ENCODE measurements at places on chromosomes 4 and X.
A peak's percentile ranks its signal among the peaks of the same experiment; 100 is the strongest.

DNA sequence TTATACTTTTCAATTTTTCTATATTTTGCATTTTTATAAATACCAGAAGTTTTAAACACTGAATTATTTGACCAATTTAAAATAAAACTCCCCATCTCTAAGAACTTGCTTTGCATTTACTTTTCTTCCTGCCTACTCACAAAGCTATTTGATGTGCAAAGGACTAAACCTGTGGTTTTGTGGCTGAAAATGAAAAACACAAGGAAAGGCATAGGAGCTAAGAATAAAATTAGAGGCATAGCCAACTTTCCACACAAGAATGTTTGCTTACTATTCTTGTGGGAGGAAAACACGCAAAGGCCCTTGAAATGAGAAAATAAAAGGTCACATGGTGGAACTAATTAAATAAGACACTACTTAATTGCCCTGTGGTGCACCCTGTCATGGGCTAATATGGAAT is 221.2 kb downstream of the KLHL13 start:
- no peak for DNase-seq

GRCh38 chr4:3689576-3690550 is 76.3 kb upstream of the ADRA2C start:
- DNase-seq, result no peak

DNA sequence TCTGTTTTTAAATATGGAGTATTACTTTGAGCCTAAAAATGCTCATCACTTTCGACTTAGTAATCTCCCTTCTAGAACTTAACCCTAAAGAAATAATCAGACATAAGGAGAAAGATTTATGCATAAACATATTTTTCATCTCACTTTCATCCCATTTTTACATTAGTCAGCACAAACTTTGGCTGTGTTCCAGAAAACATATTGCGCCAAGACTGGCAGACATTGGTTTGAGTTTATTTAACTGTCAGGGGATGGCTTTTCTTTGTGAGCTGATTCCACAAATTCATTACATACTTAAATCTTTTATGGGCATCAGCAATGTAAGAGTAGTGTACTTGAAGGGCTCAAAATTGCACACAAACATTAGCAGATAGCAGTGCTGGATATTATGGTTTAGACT is 23.7 kb downstream of the MAOA start:
- DNase-seq, result peak; percentile 15

DNA sequence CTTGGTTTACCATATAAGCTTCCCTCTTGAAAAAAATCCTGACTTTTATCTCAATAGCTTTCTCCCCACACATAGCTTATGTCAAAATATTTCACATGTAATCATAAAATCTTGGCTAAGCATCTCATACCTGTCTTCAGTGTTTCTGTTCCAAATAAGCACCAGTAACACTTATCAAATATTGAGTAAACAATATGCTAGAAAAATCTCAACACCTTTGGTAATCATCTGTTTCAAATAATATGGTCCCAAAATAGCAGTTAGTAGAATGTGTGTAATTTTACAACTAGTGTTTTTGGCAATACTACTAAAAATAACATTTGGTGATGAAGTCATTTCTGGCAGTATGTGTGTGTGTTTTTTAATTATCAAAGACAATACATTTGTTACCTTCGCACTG is 2138.2 kb downstream of the PCDH7 start:
- no peak for DNase-seq

DNA sequence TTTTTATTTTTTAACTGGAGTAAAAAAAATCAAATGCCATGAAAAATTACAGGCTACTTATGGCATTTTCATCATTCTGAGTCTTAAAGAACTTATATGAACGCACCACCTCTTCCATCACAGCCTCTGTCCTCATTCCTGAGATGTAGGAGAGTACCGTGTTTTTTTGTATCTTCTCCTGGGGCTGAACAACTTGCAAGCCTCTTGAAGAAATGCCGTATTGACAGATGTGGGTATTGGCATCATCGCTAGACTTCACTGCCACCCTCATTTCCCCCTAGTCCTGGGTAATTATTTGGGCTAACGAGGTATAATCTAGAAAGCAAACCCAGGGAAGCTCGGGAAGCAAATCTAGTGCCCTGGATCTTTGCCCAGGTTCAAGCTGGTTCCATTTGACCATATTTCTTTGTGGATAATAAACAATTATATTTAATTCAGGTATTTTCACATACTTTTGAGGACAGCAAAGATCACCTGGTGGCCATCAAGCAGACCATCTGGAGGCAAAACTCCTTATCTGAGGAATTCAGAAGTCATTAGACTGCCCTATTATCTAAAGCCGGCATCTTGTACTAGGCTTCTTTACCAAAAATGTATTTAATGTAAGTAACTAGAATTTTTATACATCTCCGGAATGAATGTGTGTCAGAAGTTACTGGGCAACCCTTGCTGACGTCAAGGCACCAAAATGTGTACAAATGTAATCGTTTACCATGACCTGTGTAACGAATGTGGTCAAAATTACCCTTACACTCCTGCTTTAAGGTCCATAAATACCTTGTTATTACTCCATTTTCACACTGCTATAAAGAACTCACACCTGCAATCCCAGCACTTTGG is 55.9 kb upstream of the WDR19 start:
- DNase-seq, result no peak

GRCh38 chr4:1959104-1959384 is 49.7 kb downstream of the NELFA start:
- no peak for DNase-seq

DNA sequence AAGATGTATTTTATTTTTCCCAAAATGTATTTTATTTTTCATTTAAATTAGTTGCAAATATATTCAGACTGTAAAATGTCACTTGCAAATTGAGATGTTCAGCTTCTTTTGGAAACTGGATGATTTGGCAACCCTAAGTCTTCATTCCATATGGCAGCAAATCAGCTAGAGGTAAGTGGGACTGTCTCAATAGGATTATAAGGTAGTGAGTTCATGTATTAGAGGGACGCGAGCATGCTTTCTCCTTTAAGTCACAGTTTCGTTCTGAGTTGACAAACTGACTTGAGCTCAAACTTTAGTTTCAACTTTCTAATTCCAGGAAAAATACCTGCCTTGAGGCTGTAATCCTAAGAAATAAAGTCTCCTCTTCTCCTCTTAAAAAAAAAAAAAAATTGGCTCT is 44.2 kb upstream of the TMEM131L start:
- no peak for DNase-seq

GRCh38 chrX:24243188-24243587 is 70.7 kb downstream of the SUPT20HL2 start:
- DNase-seq, result no peak

DNA sequence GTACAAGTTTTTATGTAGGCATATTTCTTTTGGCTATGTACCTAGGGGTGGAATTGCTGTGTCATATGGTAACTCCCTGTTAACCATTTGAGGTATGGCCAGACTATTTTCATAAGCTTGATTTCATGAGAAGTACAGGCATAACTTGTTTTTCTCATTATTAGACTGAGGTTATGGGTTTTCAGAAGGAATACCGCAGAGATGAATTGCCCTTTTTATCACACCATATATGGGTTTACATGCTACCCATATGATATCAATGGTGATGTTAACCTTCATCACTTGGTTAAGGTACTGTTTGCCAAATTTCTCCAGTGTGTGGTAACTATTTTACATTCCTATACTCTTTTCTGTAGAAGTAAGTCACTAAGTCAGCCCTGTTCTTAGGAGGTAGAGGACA is 23.5 kb downstream of the RAB40A start:
- DNase-seq, result no peak

DNA sequence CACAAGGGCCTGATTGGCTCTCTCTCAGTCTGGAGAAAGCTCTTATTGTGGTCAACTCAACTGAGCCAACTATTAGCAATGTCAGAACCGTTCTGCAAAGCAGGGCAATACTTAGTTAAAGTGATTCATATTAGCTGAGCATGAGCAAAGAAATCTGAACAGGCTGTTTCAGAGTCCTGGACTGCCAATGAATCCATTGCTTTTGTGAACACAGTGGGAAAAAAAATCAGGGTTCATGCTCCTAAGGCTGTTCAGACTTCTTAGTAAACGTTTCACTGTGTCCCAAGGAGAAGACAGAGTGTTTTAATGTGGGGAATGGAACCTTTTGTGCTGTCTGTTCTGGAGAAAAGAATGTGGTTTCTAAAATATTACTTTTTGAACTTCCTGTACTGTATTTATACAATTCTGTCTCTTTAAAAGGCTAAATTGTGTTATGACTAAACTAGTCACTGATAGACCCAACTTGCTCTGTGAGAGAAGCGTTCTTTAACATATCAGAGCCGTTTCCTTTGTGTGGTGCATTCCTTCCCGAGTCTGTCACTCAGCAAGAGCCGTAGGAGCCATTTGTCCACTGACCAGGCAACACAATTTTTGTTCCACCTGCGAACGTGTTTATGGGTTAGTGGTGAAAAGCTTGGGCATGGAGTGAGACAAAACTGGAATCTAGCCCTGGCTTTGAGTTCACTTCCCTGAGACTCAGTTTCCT is 366.1 kb downstream of the FBXO8 start:
- peak; percentile 21 for DNase-seq

DNA sequence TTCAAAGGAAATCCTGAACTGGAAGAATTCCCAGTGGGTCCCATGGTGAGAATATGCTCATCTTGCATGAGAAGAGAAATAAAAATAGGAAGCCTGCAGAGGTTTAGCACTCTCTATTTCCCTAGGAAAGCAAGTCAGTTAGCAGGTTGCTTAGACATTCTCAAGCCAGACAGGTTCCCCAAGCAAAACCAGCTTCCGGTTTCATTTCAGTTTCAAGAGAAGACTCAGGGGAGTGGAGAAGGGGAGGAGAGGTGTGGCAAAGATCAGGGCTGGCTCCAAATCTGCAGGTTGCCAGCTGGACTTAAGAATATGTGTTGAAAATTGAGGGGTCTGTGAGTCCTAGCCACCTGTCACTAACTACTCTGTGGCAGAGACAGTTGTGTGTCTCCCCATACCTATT is 107.5 kb downstream of the CLNK start:
- no peak for DNase-seq

- DNase-seq, result no peak
Observed at GRCh38 chr4:112652216-112652615, 15.3 kb downstream of the LARP7 start.

GRCh38 chr4:158159054-158159717 is 13.6 kb downstream of the GASK1B start:
- peak; percentile 78 for DNase-seq

DNA sequence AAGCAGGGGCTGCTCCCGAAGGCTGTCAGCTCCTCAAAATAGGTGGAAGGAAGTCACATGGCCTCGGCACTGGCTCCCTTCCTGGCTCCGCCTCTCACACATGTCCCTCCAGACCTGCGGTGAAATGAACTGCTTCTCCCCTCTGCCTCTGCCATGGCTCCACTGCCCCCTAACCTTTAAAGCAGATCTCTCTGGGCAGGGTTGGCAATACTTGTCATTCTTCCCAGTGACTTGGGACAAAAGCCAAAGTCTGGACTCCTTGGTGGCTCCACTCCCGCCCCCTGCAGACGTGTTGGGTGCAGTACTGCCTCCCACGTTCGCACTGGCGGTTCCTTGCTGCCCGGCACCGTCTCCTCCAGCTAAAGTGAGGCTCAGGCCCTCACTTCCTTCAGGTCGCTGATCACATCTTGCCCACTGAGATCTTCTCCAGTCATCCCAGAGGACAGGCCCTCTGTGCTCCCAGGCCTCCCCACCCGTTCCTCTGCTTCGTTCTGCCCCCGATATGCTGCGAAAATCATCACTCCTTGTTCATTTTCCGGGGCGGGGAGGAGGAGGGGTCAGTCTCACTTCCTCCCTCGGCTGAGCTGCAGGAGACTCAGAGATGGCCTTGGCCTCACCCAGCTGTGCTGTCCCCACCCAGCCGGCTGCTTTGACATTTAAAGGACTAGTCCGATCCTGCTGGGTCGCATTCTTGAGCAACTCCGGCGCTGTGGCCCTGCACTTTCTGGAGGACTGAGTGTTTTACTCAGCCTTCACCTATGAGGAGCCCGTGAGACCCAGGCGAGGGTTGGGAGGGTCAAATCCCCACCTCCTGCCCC is 97.4 kb downstream of the PHKA2 start:
- DNase-seq, result peak; percentile 73

- DNase-seq, result no peak
Observed at GRCh38 chr4:41795796-41796385, 47.4 kb upstream of the PHOX2B start.

DNA sequence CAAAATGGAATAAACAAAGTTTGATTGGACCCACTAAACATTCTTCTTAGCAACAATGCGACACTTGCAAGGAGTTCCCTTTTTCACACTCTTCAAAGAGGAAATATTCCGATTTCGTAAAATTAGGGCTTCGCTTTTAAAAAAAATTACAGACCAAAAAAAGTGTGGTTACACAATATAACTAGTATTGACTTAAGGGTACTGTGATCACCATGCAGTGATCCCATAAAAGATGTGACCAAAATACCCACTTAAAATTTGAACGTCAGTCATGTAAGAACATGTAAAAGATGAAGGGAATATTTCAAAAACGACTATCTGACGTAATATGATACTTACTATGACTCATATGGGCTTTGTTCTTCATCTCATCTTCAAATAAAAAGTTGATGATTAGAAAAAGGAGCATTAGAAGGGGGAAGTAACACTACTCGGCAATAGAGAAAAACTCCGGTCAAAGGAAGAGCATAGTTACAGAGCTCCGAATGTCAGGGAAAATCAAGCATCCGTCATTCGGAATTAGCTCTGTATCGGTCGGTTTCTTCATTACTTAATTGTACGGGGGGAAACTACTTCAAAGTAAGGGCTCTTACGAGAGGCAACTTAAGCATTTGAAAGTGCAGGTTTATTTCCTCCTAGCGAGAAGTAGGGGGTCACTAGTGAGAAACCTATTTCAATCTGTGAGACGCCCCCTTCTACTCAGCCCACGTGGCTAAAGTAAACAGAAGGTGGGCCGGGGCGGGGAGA is 1.3 kb upstream of the TET2 start:
- DNase-seq, result no peak

- DNase-seq, result peak; percentile 74
Observed at GRCh38 chr4:109967798-109968520, 55.3 kb downstream of the EGF start.

DNA sequence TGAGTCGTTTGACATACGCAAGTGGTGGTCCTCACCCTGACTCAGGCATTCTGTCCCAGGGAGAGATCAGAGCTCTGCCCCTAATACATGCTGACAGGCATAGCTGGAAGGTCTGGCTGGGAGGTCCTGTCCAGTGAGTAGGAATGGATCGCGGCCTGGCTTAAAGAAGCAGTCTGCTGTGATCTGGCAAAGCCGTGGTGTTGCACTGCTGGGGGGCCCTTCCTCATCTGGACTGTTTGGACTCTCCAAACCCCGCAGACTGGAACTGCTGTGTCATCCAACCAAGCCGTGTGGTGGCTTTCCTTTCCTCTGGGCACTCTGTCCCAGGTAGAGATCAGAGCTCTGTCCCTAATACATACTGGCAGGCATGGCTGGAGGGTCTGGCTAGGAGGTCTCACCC is 64.3 kb upstream of the MAGEB16 start:
- no peak for DNase-seq

DNA sequence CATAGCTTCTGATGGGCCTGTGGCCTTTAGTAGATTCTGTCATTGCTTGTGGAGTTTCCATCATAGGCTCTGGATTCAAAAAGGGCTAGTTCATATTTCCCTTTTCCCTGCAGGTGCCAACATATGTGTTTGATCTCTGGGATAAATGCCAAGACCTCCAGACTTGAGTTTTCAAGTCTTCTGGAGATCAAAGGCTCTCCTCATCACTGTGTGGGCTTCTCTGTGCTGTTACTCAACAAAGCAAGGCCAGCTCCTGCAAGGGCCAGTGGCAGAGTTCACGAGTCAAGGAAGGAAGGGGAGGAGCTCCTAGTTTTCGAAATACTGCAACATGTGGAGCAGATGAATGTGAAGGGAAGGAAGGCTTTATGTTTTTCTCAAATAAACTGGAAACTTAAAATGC is 62.7 kb upstream of the SCML1 start:
- DNase-seq, result no peak

- DNase-seq, result peak; percentile 64
Observed at GRCh38 chrX:150547375-150548115, 20.9 kb upstream of the MTM1 start.

All from M059J (cell line).